Esophagus muscularis mucosa (tissue), 4 donors: ENCODE measurements at places on chromosomes 5 and 9. TPM values are rescaled to one million over a fixed set of nuclear protein-coding genes. Genes with fewer than 3 reads are reported as not detected.
A peak's percentile ranks its signal among the peaks of the same experiment; 100 is the strongest.

The GRIN3A gene
- total RNA-seq: 0.58 TPM

The MCC gene
- total RNA-seq: 24.8 TPM

The CKMT2 gene
- 11.6 TPM for total RNA-seq

The CDKN2A gene
- 6.0 TPM for total RNA-seq

DNA sequence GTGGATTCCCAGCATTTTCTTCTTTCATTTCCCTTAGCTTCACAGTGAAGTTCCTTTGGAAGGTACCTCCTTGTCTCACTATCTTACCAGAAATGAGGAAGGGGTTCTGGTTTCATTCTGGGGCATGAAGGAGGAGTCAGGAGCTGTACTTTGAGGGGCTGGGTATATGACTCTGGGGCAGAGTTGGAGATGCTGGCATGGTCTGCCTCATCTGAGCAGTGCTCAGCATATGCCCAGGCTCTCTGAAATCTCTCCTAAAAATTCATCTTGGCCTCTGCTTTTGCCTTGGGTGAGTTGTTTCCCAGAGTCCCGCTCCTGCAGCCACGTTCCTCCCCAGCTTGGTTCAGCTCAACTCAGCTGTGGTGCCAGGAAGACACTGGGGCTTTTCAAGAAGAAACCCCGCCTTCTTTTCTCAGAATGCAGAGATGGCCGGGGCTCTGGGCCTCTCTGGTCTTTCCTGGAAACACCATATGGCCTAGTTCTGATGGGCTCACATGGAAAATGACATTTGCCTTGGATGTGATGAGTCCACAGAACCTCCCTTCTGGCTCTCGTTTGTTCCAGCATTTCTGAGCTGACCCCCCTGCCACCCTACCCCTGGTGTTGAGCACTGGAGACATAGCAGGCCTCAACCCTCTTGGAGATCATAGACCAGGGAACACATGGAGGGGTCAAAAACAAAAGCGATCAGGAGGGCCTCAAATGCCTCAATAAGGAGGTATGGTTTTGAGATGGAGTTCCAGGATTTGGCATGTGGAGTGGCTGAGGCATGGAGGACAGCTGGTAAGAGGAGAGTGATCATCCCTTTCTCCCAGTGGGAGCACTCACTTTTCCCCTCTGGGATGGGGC is 12.0 kb upstream of the TGFBR1 start:
- H3K27me3 ChIP-seq: no peaks in the 10 kb centered on the region
- no peaks in the 10 kb centered on the region for H3K36me3 ChIP-seq
- no peaks in the 10 kb centered on the region for H3K4me1 ChIP-seq
- no peak overlapping the region for H3K4me3 ChIP-seq
- no peak overlapping the region for H3K27ac ChIP-seq

DNA sequence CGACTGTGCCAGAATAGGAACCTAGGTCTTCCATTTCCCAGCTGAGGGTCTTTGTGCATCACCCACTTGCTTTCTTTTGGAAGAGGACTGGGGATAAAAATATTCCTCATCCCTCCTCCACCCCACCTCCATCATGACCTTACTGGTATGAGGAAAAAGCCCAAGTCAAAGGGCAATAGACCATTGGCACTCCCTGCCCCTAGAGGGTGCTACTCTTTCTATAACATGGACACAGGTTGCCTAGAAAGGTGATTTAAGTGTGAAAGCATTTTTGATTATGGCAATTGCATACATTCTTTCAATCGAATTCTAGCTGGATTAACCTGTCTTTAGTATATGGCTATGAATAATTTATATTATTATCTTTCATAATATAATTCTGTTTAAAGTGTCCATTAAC is 22.8 kb upstream of the ZNF618 start:
- no peaks in the 10 kb centered on the region for H3K4me1 ChIP-seq
- no peak overlapping the region for H3K27ac ChIP-seq
- peak; percentile 34 for DNase-seq

- H3K27ac ChIP-seq: peak overlapping the region; percentile 99
- no peak overlapping the region for H3K4me3 ChIP-seq
- H3K4me1 ChIP-seq: peaks cover 78% of the 10 kb centered on the region
- H3K36me3 ChIP-seq: no peaks in the 10 kb centered on the region
- no peak for DNase-seq
- no peaks in the 10 kb centered on the region for H3K27me3 ChIP-seq
Observed at GRCh38 chr9:130013326-130013725, 29.7 kb downstream of the FNBP1 start.

- no peak overlapping the region for H3K27ac ChIP-seq
- no peaks in the 10 kb centered on the region for H3K4me1 ChIP-seq
- no peak overlapping the region for H3K4me3 ChIP-seq
- peak; percentile 62 for DNase-seq
- no peaks in the 10 kb centered on the region for H3K36me3 ChIP-seq
Observed at GRCh38 chr5:11044581-11044980, 283.5 kb upstream of the DAP start.

DNA sequence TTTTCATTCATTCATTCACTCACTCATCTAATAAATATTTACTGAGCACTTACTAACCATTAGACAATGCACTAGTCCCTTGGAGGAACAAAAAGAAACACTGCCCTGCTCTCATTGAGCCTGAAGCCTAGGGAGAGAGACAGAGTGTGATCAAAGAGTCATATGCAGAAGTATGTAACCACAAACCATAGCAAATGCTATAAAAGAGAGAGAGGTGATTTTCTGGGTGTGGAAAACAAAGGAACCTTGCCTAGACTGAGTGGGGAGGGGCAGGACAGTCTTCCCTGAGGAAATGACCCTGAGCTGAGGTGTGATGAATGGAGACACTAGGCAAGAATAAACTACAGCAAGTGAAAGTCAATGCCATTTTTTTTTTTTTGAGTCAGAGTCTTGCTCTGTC is 10.8 kb upstream of the ADRA1B start:
- no peak overlapping the region for H3K4me3 ChIP-seq
- peaks cover 4% of the 10 kb centered on the region for H3K4me1 ChIP-seq
- DNase-seq: no peak
- H3K27ac ChIP-seq: no peak overlapping the region
- H3K27me3 ChIP-seq: peaks cover 8% of the 10 kb centered on the region
- no peaks in the 10 kb centered on the region for H3K36me3 ChIP-seq

GRCh38 chr5:91219803-91220371 is 163.2 kb downstream of the ARRDC3 start:
- H3K27me3 ChIP-seq: no peaks in the 10 kb centered on the region
- no peaks in the 10 kb centered on the region for H3K36me3 ChIP-seq
- H3K4me1 ChIP-seq: no peaks in the 10 kb centered on the region
- H3K4me3 ChIP-seq: no peak overlapping the region

- H3K36me3 ChIP-seq: no peaks in the 10 kb centered on the region
- H3K4me1 ChIP-seq: peaks cover 51% of the 10 kb centered on the region
- DNase-seq: peak; percentile 91
- no peak overlapping the region for H3K4me3 ChIP-seq
- no peaks in the 10 kb centered on the region for H3K27me3 ChIP-seq
Observed at GRCh38 chr9:88786291-88787079, 204.8 kb upstream of the S1PR3 start.

DNA sequence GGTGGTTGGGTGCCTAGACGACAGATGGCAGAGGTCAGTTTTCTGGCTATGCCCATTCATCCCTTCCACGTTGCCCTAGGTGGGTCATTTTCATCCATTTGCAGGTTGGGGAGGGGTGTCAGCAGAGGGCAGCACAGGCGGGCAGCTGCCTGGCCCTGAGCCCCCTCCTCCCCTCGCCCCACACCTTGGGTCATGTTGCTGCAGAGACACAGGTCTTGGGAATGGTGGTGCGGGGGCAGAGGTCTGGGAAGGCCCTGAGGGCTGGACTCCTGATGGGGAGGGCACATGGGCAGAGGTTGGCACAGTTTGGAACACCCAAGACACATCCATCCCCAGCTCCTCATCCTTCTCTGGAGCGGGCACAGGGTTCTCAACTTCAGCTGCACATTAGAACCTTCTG is 103.2 kb upstream of the LMX1B start:
- peaks cover 16% of the 10 kb centered on the region for H3K4me1 ChIP-seq
- no peak overlapping the region for H3K4me3 ChIP-seq
- H3K36me3 ChIP-seq: no peaks in the 10 kb centered on the region
- peaks cover 24% of the 10 kb centered on the region for H3K27me3 ChIP-seq

- H3K36me3 ChIP-seq: peaks cover 13% of the 10 kb centered on the region
- no peak overlapping the region for H3K4me3 ChIP-seq
- peak overlapping the region; percentile 12 for H3K27ac ChIP-seq
Observed at GRCh38 chr5:69238760-69239251, 4.1 kb downstream of the CDK7 start.

DNA sequence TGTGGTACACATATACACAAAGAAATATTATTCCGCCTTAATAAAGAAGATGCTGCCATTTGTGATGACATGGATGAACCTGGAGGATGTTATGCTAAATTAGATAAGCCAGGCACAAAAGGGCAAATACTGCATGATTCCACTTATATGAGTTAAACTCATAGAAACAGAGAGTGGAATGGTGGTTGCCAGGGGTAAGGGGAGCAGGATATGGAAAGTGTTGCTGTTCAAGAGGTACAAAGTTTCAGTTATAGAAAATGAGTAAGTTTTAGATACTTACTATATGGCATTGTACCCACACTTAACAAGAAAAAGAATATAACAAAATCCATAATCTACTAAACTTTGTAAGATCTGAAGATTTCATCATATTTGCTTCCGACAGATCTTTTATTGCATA is 252.2 kb downstream of the SYK start:
- H3K4me3 ChIP-seq: no peak overlapping the region
- no peaks in the 10 kb centered on the region for H3K36me3 ChIP-seq
- no peak for DNase-seq
- no peak overlapping the region for H3K27ac ChIP-seq
- no peaks in the 10 kb centered on the region for H3K27me3 ChIP-seq

- no peaks in the 10 kb centered on the region for H3K27me3 ChIP-seq
- H3K36me3 ChIP-seq: no peaks in the 10 kb centered on the region
- no peak overlapping the region for H3K27ac ChIP-seq
- no peaks in the 10 kb centered on the region for H3K4me1 ChIP-seq
- DNase-seq: no peak
- no peak overlapping the region for H3K4me3 ChIP-seq
Observed at GRCh38 chr5:107739661-107740060, 68.9 kb upstream of the EFNA5 start.

DNA sequence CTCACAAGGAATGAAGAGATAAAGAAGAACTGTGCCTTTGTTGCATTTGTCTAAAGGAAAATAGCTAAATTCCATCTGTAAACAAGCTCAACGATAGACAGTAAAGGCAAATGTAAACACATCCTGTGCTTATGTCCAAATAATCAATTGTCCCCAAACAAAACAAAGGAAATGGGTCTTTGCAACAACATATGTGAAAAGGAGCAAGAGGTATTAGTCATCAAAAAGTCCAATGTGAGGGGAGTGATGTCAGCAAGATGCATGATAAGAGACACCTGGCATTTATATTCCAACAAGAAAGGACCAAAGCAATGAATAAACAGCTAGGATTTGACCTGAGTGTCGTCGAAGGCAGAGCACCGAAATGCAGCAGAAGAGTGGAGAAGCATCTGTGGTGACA is 209.1 kb downstream of the ASTN2 start:
- DNase-seq: no peak
- H3K36me3 ChIP-seq: no peaks in the 10 kb centered on the region
- H3K27ac ChIP-seq: no peak overlapping the region
- H3K27me3 ChIP-seq: no peaks in the 10 kb centered on the region
- H3K4me3 ChIP-seq: no peak overlapping the region

- H3K27me3 ChIP-seq: no peaks in the 10 kb centered on the region
- H3K27ac ChIP-seq: no peak overlapping the region
- H3K36me3 ChIP-seq: no peaks in the 10 kb centered on the region
- DNase-seq: no peak
- peaks cover 7% of the 10 kb centered on the region for H3K4me1 ChIP-seq
Observed at GRCh38 chr5:57734296-57734695, 251.7 kb upstream of the ACTBL2 start.

DNA sequence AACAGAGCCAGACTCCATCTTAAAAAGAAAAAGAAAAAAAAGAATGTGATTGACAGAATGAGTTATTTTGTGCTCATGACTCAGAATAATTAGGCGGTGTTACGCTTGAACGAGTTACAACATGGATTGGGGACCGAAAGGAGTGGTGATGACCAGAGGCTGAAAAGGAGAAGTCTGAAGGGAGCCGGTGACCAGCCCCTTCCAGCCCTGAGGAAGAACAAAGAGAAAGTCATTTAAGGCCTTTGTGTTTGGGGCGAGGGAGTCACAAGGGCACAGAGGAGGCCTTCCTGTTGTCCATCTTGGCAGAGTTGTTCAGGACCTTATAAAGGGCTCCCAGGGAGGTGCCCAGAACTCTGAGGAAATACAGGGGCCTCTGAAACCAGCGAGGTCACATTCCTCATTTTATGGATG is 131.6 kb downstream of the GOLPH3 start:
- DNase-seq: no peak
- H3K27me3 ChIP-seq: no peaks in the 10 kb centered on the region
- H3K36me3 ChIP-seq: no peaks in the 10 kb centered on the region
- H3K4me3 ChIP-seq: no peak overlapping the region
- H3K27ac ChIP-seq: no peak overlapping the region

- H3K4me1 ChIP-seq: no peaks in the 10 kb centered on the region
- H3K36me3 ChIP-seq: no peaks in the 10 kb centered on the region
- DNase-seq: no peak
- H3K4me3 ChIP-seq: no peak overlapping the region
- no peak overlapping the region for H3K27ac ChIP-seq
Observed at GRCh38 chr5:125506124-125506523, 759.7 kb upstream of the ZNF608 start.

DNA sequence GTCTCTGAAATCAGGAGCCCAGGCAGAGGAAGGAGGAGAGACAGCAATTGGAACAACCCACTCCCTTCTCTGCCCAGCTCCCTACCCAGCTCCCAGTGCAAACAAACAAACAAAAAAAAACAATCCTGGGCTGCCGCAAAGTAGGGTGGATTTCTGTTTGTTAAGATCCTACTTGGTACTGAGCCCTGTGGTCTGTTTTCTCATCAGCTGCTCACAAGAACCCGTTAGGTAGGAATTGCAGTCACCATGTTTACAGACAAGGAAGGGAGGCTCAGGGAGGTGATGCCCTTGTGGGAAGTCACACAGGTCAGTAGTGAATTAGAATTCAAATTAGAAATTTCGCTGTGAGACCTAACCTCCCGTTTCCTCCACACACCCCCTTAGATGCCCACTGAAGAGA is 128.8 kb upstream of the RAD23B start:
- no peaks in the 10 kb centered on the region for H3K36me3 ChIP-seq
- H3K4me3 ChIP-seq: no peak overlapping the region
- H3K27me3 ChIP-seq: no peaks in the 10 kb centered on the region
- no peak for DNase-seq
- H3K4me1 ChIP-seq: no peaks in the 10 kb centered on the region

- H3K4me3 ChIP-seq: no peak overlapping the region
- H3K36me3 ChIP-seq: no peaks in the 10 kb centered on the region
- no peak for DNase-seq
- no peaks in the 10 kb centered on the region for H3K4me1 ChIP-seq
- H3K27ac ChIP-seq: no peak overlapping the region
Observed at GRCh38 chr5:122107016-122107415, 22.3 kb upstream of the ZNF474 start.

DNA sequence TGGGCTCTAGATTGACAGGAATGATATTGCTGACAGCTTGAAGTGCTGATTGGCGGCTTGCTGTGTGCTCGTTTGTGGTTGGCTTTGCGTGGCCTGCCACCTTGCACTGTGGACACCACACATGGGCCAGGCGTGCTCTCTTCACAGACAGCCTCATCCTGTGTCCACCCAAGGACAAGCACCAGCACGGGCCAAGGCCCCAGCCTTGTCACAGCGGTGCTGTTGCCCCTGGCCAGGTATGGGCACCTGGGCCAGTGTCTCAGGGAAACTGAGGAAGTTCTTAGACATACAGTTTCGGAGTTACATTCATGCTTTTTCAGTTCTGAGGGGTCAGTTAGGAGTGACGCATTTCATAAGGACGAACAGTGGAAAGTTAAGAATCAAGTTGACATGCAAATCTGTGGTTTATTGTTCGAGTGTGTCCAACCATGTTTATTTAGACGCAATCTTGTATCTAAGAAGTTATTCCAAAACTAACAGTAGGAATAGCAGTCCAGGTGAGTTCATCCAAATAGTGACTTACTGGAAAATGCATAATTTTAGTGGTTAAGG is 125.9 kb downstream of the EHMT1 start:
- H3K27me3 ChIP-seq: no peaks in the 10 kb centered on the region
- peaks cover 18% of the 10 kb centered on the region for H3K4me1 ChIP-seq
- H3K4me3 ChIP-seq: no peak overlapping the region
- no peak for DNase-seq
